ENCODE measurements at places on chromosomes 7 and 10. TPM values are rescaled to one million over a fixed set of nuclear protein-coding genes. Genes with fewer than 3 reads are reported as not detected.

The AGR3 gene
- not detected for total RNA-seq

The PNLIPRP1 gene
- total RNA-seq = not detected

The DIP2C gene
- 21.7 TPM for total RNA-seq

The PILRA gene
- 2.7 TPM for total RNA-seq

The CLEC5A gene
- not detected for total RNA-seq

The CNTNAP2 gene
- 12.9 TPM for total RNA-seq

DNA sequence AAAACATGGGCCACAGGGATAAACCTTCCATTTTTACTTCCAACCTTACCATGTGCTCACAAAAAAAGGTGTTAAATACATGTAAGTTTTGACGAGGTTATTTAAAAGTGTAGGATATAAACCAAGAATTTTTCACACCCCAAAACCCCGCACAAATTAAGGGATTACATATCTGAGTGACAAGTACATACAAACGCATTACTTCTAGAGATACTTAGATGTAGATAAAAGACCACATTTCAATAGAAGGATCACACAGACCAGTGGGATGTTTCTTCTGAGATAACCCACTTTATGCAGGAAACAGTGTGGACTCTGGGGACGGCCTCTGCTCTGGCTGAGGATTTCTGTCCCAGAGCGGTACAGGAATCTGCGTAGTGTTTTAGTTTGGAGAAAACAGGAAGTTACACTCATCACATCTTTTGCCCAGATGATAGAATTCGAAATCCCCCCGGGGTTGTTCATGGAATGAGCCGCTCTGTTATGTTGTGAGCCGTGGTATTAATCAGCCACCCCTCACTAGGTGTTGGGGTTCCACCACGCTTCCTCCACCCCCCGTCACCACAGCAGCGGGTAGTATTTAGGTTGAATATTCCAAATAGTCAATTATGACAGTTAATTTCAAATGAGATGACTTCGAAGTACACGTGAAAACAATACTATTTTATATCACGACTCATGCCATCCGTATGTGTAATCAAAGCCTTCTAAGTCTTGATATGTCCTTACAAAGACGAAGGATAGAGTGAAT is 1.3 kb upstream of the CUL1 start:
- DNase-seq = no peak
- H3K36me3 ChIP-seq = no peaks in the 10 kb centered on the region
- no peaks in the 10 kb centered on the region for H3K27me3 ChIP-seq
- peak overlapping the region; percentile 89 for H3K27ac ChIP-seq
- peak overlapping the region; percentile 94 for H3K4me3 ChIP-seq

- peaks cover 4% of the 10 kb centered on the region for H3K4me1 ChIP-seq
- H3K4me3 ChIP-seq = no peak overlapping the region
- peaks cover 12% of the 10 kb centered on the region for H3K36me3 ChIP-seq
- H3K27ac ChIP-seq = no peak overlapping the region
- no peaks in the 10 kb centered on the region for H3K27me3 ChIP-seq
- no peak for DNase-seq
Observed at GRCh38 chr7:77866786-77867536, 68.4 kb downstream of the PHTF2 start.

DNA sequence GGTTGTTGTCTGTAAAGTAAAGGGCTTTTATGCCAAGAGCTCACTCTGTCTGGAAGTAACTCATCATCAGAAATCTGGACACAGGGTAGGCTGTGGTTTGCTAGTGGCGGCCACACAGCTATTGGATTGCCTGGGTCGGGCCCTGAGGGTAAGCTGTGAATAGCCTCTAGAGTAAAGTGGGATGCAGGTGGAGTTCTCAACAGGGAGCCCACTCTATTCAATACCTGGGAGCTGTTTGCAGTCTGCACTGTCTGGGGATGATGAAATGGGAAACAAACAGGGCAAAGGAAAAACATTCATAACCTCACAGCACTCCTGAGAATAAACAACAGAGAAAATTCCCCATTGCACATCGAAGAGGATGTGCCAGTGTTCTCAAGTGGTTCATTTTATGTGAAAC is 582.6 kb downstream of the CALN1 start:
- H3K27me3 ChIP-seq = no peaks in the 10 kb centered on the region
- no peak overlapping the region for H3K4me3 ChIP-seq
- no peaks in the 10 kb centered on the region for H3K4me1 ChIP-seq

GRCh38 chr7:47709051-47709450 is 127.1 kb upstream of the TNS3 start:
- no peak for DNase-seq
- H3K27ac ChIP-seq = no peak overlapping the region
- H3K4me1 ChIP-seq = no peaks in the 10 kb centered on the region
- H3K36me3 ChIP-seq = no peaks in the 10 kb centered on the region

DNA sequence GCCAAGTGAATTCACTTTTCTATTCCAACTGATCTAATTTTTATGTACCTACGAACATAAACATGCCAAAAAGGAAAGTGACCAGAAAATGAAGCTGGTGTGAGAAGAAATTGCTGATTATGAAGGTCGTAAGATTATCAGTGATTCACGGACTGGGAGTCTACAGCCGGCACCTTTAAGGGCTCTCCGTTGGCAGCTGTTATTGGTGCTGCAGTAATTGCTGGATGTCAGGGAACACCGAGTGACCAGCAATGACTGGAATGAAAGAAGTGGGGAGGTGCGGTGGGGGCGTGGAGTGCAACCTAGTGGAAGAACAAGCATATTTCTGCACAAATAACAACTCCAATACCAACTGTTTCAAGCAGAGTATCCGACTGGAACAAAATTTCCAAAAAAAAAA is 109.8 kb upstream of the TARP start:
- peaks cover 12% of the 10 kb centered on the region for H3K36me3 ChIP-seq
- H3K4me3 ChIP-seq = no peak overlapping the region
- no peak for DNase-seq
- H3K27ac ChIP-seq = no peak overlapping the region
- no peaks in the 10 kb centered on the region for H3K4me1 ChIP-seq

DNA sequence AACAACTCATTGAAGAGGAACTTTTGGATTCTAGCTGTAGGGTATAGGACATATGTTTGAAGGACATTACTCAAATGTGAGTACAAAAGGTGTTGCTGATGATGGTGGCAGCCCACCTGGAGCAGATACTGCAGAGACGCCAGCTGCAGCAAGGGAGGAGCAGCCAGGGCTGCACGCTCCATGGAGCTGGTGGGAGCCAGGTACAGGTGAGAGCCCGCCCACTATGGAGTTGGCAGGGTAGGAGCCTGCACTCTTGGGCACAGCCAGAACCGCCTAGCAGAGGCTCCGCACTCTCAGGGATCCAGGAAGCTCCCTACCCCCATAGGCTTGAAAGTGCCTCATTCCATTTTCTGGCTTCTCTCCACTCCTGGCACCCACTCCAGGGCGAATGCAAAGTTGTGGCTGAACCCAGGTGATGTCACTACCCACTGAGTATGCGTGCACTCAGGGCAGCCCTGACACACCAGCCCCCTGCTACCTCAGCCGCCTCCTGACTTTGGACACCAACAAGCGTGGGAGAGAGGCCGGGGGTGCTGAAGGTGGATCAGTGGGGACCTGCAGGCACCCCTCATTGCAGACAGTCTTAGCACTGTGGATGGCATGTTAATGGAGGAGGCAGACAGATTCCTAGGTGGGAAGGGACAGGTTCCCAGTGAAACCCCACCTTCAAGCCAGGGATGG is 761.1 kb downstream of the IPMK start:
- DNase-seq = no peak
- no peak overlapping the region for H3K27ac ChIP-seq
- H3K36me3 ChIP-seq = no peaks in the 10 kb centered on the region
- H3K27me3 ChIP-seq = no peaks in the 10 kb centered on the region

GRCh38 chr7:33933611-33934281 is 28.4 kb downstream of the BMPER start:
- H3K27me3 ChIP-seq = peaks cover 9% of the 10 kb centered on the region
- H3K36me3 ChIP-seq = no peaks in the 10 kb centered on the region
- no peak overlapping the region for H3K4me3 ChIP-seq
- H3K4me1 ChIP-seq = peaks cover 6% of the 10 kb centered on the region

GRCh38 chr7:77783545-77783944 is 14.7 kb downstream of the TMEM60 start:
- peaks cover 26% of the 10 kb centered on the region for H3K36me3 ChIP-seq
- no peak for DNase-seq
- peaks cover 13% of the 10 kb centered on the region for H3K4me1 ChIP-seq

- no peak overlapping the region for H3K27ac ChIP-seq
- DNase-seq = no peak
- H3K27me3 ChIP-seq = peaks cover 64% of the 10 kb centered on the region
- no peaks in the 10 kb centered on the region for H3K36me3 ChIP-seq
- H3K4me1 ChIP-seq = peaks cover 18% of the 10 kb centered on the region
Observed at GRCh38 chr7:104045183-104045582, 55.7 kb upstream of the RELN start.

DNA sequence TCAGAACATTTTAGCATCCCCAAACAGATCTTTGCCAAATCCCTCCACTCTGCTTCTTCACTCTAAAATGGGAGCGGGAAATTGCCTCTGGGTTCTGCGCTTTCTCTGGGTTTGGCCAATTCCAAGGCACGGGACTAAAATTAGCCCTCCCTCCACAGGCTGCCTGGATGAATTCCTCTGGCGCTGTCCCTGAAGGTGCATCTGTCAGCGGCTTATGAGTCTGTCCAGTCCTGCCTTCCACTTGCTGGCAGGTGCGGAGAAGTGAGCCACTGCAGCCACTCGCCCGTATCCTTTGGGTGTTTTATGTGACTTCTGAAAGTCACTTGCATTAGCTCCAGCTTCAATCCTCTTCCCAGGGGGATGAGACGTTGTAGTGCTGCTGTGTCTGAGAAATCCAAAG is 121.6 kb downstream of the SH2D4B start:
- H3K4me3 ChIP-seq = no peak overlapping the region
- H3K4me1 ChIP-seq = peaks cover 10% of the 10 kb centered on the region
- no peak overlapping the region for H3K27ac ChIP-seq
- peaks cover 3% of the 10 kb centered on the region for H3K27me3 ChIP-seq

- no peak for DNase-seq
- H3K36me3 ChIP-seq = no peaks in the 10 kb centered on the region
- no peak overlapping the region for H3K27ac ChIP-seq
- peaks cover 11% of the 10 kb centered on the region for H3K27me3 ChIP-seq
Observed at GRCh38 chr7:73737491-73738219, 947 bp downstream of the ABHD11 start.

DNA sequence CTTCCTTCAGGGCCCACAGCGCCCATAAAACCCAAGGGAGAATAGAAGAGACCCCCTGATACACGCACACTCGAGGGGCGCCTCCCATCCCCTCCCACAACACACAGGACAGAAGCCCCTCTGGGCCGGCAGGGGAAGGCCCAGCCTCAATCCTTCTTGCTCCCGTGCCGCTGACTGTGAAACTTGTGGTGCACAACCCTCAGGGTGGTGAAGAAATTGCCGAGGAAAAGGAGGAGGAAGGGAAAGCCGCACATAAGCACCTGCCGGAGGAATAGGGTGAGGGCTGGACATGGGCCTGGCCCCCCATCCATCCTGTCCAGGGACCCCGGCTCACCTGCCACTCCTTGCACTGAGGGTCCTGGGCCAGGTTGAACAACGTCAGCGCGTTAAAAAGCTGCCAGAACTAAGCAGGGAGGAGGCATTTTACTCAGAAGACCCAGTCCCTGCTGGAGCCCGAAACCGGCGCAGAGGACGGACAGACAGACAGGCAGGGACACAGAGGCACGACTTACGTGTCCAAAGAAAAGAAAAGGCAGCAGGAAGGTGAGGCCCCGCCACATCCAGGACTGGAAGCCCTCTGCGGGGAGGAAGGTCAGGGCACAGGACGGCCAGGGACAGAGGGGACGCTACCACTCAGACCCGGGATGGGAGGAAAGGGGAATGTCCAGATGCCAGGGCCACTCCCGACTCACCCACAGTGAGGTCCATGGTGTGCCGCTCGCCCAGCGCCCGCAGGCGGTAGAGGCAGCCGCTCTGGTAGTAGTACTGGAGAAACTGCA is 7.2 kb downstream of the TMEM120A start:
- H3K4me1 ChIP-seq = peaks cover 17% of the 10 kb centered on the region
- peaks cover 3% of the 10 kb centered on the region for H3K27me3 ChIP-seq
- peaks cover 5% of the 10 kb centered on the region for H3K36me3 ChIP-seq
- DNase-seq = no peak

- no peak for DNase-seq
- no peak overlapping the region for H3K4me3 ChIP-seq
- H3K4me1 ChIP-seq = peaks cover 27% of the 10 kb centered on the region
- H3K27ac ChIP-seq = no peak overlapping the region
- H3K36me3 ChIP-seq = no peaks in the 10 kb centered on the region
Observed at GRCh38 chr10:122878799-122879338, 512 bp downstream of the FAM24B start.

DNA sequence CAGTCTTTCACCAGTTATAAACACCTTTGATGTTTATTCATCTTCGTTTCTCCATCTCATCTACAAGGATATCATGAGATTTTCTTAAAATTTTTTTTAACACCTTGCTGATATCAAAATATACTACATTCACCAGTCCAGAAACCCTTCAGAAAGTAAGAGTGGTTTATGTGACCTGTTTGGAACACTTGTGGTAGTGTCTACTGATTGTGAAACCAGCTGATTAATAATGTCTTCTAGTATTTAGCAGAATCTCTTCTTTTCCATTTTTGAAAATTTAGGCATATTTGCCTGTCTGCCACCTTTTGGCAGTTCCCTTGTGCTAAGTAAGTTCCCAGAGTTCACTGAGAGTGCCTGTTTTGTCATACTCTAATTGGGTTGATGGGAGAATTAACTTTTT is 18.5 kb downstream of the DLD start:
- H3K4me3 ChIP-seq = no peak overlapping the region
- no peak for DNase-seq
- peaks cover 7% of the 10 kb centered on the region for H3K4me1 ChIP-seq
- no peak overlapping the region for H3K27ac ChIP-seq
- peaks cover 41% of the 10 kb centered on the region for H3K36me3 ChIP-seq
- H3K27me3 ChIP-seq = no peaks in the 10 kb centered on the region

GRCh38 chr10:74672430-74673165 is 153.8 kb upstream of the KAT6B start:
- DNase-seq = no peak
- peaks cover 6% of the 10 kb centered on the region for H3K4me1 ChIP-seq
- H3K4me3 ChIP-seq = no peak overlapping the region
- H3K27me3 ChIP-seq = no peaks in the 10 kb centered on the region
- H3K36me3 ChIP-seq = peaks cover 7% of the 10 kb centered on the region
- H3K27ac ChIP-seq = peak overlapping the region; percentile 2

DNA sequence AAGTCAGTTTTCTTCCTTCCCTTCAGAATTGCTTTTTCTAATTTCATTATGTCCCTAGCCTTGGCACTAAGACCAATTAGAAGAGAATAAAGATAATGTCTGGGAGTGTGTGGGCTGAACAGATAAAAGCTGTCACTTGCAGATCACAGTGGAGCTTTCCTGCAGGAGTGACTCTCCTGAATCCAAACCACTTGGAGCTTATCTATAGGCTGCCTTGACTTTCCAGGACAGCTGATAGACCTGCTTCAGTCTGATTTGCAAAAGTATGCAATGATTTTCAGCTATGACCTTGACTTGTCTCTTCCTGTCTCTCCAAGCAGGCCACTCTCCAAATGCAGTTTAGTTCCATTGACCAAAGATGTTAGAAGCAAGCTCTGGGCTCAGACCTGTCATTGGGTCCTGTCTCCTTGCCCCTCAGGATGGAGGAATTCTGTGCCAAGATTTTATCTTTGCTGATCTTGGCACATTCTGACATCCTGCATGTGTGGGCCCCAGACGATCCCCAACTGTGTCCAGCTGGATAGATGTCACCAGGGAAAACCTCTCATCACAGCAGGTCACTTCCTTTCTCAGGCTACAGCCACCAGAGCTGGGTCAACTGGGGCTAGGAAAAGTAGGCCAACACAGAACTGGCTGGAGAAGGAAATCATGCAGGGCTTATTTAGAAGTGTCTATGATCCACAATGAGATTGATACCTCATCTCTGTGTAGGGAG is 120.9 kb upstream of the ZNF438 start:
- no peaks in the 10 kb centered on the region for H3K27me3 ChIP-seq
- no peak for DNase-seq
- H3K4me1 ChIP-seq = peaks cover 7% of the 10 kb centered on the region
- H3K36me3 ChIP-seq = no peaks in the 10 kb centered on the region
